ENCODE measurements at places on chromosomes 5 and 9.

- DNase-seq: no peak
Measured at GRCh38 chr9:14031060-14031414, 282.9 kb downstream of the NFIB start.

- no peak for DNase-seq
Measured at GRCh38 chr5:423233-423565, 19.8 kb upstream of the EXOC3 start.

DNA sequence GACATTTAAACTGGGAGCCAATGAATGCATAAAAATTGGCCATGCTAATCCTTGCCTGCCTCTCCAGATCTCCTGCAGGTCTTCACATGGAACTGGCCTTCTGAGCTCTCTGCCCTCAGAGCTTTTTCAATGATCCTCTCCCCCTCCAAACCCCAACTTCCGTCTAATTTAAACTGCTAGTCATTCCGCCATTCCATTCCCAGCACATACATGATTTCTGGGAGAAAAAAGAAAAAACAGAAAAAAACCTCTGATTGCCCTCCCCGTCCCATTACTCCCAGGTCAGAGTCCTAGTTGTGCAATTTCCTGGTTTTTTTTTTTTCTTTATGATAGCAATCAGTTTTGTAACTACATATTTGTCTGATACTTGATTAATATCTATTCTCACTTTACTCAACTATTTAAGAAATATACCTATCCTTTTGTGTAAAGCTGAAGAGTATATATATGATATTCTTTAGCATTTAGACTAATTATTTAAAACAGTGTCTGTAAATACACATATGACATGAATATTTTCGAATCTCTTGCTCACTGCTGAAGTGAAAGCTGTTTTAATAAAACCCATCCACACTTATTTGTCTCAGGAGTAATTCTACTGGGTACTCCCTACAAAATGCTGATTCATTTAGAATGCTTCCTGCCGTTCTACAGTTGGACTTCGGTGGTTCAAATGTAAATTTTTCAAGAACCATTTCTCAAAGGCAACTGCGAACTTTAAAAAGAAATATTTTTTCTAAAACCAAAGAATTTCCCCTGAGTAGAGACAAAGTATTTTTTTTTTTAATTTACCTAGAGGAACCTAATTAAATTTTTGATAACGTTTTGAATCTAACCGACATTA, 1.6 kb downstream of the HINT1 start:
- DNase-seq: no peak

DNA sequence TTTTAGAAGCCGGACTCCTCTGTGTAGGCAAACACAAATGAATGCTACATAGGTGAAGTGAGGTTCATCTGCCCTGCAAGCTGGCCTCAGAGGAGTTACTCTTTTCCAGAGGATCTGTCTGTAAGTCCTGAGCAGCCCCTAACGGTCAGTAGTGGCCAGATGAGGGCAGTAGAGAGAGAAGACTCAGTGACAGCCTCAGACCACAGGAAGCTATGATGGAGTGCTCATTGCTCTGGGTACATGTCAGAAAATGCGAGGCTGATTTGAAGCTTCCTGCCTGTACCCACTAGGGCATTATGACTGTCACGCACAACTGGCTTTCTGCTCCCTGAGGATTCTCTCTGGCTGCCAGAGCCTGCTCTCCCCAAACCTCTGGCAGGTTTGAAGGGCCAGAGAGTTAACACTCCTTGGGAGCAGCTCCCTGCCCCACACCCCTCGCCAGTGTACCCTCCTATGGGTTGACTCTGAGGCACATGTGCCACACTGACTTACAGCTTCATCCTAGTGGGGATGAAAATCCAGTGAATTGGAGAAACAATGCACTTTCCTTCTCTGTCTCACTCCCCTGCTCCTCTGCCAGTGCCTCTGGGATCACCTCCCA, 141.5 kb downstream of the GABRG2 start:
- DNase-seq: no peak

- DNase-seq: peak; percentile 23
Measured at GRCh38 chr9:37531699-37532098, 44.5 kb downstream of the FBXO10 start.

- DNase-seq: no peak
Measured at GRCh38 chr9:114532561-114533237, 27.4 kb upstream of the WHRN start.

DNA sequence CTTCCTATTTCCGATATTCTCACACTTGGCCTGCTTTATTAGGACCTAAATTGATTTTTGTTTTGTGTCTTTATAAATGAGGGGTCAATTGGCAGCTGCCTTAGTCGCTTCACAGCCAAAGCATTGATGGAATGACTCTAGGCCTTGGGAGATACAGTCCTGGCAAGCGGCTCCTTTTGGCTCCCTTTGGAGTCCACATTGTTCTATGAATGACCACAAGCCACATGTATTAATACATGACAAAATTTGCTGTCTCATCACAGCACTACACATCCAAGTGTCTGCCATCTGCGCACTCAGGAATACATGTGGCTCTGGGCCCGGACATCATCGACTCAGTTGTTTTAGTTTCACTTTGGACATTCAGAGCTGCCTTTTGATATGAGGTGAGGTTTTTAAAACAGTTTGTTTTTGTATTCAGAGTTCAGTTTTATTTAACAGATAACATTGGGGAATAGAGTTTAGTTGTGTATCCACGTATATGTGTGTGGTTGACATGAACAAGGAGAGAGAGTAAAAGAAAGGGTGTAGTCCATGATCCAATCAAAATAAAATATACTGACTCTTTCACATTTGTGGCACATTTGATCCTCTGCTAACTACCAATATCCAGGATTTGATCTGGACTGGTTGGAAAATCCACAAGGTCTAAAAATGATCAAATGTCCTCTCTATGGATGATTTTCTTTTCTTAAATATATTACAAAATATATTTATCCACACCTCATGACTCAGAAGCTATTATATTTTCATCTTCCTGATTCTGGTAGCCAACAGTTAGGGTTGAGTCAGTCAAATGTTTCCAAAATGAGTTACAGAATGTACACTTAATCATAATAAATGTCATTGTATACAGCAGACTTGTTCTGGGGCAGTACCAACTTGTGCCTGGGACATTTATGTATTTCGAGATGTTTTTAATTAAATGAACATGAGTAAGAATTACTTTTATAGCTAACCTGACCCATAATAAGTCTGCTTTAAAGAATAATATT, 114.0 kb upstream of the MTAP start:
- DNase-seq: no peak

GRCh38 chr5:170892196-170892595, 30.4 kb downstream of the RANBP17 start:
- DNase-seq: no peak

- no peak for DNase-seq
Measured at GRCh38 chr5:39691993-39692392, 267.2 kb upstream of the DAB2 start.

DNA sequence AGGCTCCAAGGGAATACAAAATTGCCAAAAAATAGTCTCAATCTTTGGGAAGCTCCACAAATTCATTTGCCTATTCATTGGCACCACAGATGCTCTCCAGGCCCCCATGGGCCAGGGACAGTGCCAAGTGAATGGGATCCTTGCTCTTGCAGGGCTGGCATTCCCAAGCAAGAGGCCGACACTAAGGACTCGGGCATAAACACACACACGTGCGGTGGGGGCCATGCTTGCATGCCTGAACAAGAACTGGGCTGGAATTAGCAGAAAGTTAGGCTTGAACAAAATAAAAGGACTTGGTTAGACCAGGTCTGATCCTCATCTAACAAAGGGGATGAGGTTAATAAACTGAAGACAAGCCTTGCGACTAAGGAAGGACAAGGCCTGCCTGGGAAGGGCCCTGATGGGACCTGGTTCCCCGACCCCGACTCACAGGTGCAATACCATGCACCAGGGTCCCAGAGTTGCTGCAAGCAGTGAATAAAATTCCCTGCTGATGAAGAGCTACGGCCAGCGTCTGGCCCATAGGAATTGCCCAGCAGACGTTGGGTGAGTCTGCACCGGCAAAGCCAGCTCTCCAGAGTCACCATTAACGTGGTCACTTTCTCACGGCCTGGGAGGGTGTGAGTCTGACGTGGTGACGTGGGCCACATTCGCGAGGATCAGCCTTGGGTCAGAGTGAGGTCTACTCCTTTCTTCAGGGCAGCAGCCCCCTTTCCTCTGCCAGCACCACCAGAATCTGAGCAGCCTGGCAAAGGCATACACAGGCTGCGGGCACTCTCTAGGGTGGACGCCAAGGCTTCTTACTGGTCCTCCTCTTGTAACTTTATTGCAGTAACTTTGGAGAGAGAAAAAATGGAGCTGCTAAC, 77.4 kb upstream of the FCN1 start:
- no peak for DNase-seq

DNA sequence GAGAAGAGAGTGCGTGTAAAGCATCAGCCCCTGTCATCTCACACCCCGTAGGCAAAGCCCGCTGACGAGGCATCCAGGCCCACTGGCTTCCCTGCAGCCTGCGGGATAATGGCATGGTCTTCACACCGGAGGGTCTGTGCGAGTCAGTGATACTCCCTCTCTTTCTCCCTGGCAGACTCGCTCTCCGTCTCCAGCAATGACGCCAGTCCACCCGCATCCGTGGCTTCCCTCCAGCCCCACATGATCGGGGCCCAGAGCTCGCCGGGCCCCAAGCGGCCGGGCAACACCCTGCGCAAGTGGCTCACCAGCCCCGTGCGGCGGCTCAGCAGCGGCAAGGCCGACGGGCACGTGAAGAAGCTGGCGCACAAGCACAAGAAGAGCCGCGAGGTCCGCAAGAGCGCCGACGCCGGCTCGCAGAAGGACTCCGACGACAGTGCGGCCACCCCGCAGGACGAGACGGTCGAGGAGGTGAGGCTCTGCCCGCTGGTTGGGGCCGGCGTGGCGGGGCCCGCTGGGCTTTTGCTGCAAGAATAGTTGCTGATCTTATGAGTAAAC, 120.7 kb upstream of the OTULINL start:
- no peak for DNase-seq

DNA sequence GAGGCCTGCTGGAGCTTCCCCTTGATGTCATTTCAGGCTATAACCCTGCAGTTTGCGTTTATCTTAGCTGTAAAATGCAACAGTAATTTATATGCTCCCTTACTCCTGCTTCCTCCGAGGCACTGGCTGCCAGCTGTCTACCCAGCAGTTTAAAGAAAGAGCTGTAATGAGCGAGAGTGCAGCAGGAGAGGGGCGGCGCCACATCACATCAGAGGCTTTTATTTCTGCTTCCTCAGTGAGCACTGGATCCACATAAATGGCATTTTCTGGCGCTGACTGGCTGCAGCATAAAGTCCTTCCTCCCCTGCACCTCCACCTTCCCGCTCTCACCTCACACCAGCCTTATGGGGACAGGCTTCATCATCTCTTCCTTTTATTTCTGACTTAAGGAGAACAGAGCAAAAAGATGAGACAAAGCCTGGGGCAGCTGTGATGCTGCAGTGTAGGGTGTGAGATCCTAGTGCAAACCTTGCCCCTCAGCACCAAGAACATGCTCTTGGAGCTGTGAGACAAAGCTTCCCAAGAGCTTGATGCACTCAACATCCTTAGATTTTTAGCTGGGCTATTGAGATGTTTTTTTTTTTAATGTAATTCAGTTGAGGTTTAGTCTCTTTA, 829.6 kb upstream of the ZNF608 start:
- no peak for DNase-seq

GRCh38 chr5:145887976-145888574, 15.3 kb upstream of the GRXCR2 start:
- DNase-seq: no peak

GRCh38 chr5:131262953-131263541, 806 bp upstream of the CDC42SE2 start:
- DNase-seq: no peak

Measured in activated T-helper 1 cell treated with anti-CD3 and anti-CD28 coated beads, Interleukin-2, amount 50 U/mL, for 16 hours (primary cell).